Activated gamma-delta T cell treated with Interleukin-2 at 50 U/mL for 16 hours (primary cell): ENCODE measurements at places on chromosomes 5 and 9.

DNA sequence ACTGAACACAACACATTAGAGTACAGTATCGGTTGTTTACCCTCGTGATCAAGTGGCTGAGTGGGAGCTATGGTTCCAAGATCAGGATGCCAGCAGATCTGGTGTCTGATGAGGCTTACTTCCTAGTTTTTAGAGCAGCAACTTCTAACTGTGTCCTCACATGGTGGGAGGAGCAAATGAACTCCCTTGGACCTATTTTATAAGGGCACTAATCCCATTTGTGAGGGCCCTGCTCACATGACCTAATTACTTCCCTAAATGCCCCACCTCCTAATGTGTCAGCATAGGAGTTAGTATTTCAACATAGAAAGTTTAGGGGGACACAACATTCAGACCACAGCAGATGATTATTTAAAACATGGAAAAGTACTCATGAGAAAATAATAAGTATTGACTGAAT lies 111.8 kb downstream of the GCNT1 start:
- no peak for DNase-seq

DNA sequence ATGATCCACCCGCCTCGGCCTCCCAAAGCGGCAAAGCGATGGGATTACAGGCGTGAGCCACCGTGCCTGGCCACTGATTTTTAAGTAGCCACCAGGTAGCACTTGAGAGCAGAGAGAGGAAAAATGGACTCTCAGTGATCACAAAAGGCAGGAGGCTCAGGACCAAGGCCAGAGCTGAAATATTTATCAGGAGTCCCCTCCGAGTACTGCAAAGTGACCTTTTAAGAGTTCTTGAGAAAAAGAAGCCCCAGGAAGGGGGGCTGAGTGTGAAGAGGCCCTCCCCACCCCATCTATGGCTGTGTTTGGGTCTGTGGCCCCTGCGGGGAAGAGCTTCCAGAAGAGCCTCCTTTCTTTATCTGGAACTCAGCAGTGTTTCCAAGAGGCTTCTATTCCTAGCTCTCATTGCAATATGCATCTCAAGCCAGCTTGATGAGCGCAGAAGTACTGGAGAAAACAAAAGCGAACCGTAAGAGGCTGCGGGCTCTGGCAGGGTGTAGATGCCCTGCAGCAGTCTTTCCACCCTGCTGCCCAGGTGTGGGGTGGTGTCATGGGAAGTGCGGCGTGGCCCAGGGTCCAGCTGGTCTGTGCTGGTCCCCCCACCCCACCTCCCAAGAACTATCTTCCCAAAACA lies 75.5 kb upstream of the CDK20 start:
- no peak for DNase-seq

DNA sequence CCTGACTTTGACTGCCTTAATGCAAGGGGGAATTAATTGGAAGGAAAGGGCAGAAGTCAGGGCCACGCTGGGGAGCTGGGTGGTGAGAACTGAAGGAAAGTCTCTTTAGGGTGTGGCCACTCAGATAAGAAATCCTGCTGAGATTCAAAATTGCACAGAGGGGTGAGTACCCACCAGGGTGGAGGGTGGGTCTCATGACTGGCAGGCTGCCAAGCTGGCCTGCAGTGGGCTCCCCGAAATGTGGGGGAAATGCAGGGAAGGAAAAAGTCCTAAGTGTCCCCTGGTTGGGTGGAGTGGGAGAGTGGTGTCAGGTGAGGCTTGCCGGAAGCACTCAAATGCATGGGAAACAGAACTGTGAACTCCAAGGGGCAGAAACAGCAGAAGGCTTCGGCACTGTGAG lies 24.1 kb downstream of the TSPAN17 start:
- no peak for DNase-seq

DNA sequence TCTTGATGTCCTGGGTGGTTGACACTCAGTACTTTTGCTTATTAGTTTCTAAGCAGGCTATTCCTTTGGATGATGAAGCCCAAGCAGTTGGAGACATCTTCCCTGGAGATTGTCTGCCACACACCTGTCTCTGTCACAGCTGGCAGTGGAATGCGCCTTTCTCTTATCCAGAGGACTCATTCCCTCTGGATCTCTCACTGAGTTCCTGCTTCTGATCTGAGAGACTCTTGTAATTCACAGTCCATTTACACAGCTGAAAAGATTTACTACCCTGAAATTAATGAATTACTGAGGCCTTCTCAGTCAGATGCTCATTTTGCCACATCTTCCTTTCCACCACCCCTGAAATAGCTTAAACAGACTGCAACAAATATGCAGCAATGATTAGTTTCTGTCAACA lies 15.9 kb downstream of the TAL2 start:
- no peak for DNase-seq

DNA sequence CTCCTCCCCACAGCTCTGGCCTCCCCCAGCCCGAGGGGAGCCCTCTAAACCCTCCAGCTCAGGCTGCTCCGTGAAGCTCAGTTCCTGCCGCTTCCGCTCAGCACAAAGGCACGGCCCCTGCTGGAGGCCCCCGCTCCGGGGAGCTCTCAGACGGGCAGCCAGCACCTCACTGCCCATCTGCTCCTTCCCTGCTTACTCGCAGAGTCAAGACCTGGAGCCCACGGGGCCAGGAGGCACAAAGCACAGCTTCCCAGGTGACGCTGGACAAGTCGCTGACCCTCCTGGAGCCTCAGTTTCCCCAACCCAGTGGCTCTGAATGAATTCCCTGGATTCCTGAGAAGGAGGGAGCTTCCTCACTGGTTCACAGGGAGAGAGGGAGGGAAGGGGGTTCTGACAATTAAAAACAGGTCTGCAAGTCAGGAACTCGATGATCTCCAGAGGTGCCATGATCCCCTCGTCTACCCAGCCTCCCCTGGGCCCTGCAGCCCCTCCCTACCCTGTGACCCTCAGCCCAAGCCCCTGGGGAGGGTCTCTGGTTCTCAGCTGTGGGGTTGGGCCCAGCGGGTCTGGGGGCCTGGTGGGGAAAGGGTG lies 36.2 kb downstream of the VAV2 start:
- DNase-seq: peak; percentile 20

GRCh38 chr9:6567140-6567591 lies 78.4 kb downstream of the GLDC start:
- DNase-seq: no peak

DNA sequence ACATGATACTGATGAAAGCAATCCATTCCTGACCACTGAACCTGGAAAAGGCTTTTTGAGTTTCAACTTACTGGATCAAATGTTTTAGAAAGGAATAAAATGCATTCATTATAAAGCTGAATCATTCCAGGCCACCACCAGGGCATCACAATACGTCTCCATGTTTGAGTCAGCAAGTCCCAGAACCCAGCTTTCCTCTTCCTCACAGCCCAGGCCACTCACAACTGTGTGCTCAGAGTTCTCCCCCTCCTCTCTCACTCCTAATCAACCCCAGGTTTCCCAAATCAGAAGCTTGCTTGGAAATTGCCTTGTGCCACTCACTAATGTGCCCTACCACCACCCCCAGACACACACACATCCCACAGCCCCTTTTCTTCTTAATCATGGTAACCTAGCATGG lies 91.7 kb downstream of the GNA14 start:
- DNase-seq: no peak

DNA sequence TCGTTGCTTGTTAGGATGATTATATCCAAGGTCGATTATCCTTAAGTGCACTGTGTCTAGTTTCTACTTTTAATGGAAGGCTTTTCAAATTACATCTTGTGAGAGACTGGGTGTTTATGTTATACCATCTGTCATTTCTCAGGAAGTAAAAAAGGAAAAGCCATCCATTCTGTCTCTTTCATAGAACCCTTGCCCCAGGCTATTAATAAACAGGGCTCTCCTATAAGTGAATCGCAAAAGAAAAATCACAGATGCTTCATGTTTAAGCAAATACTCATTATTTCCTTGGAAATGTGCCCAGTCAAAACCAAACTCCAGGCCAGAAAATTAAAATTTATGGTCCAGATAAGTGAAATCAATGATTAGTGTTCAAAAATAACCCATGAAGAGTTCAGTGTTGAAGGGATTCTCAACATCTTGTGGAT lies 58.1 kb downstream of the STARD4 start:
- DNase-seq: no peak

GRCh38 chr5:127441799-127442484 lies 75.5 kb upstream of the PRRC1 start:
- DNase-seq: no peak
